ENCODE measurements at places on chromosomes 13 and 19.

- peak; percentile 97 for DNase-seq
These were observed 12.5 kb downstream of the PEAK3 start for GRCh38 chr19:2269244-2270156.

- no peak for DNase-seq
These were observed 604.7 kb downstream of the SLITRK6 start for GRCh38 chr13:85194482-85194881.

DNA sequence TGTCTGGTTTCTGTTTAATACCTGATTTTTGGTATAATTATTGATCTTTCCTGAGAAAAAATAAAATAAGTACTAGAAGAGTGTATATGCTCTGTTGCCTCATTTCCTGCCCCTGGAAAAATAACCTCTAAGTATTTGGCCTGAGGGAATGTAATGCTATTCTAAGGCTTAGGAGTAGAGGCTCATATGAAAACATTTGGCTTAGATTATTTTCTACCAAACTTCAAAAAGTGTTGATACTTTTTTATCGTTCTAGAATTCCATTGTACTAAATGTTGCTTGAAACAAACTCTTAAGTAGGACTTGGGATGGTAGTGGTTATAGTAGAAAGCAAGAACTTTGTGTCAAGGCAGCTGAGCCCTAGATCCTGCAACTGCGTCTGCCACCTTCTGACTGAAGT, 57.8 kb downstream of the COG3 start:
- no peak for DNase-seq

DNA sequence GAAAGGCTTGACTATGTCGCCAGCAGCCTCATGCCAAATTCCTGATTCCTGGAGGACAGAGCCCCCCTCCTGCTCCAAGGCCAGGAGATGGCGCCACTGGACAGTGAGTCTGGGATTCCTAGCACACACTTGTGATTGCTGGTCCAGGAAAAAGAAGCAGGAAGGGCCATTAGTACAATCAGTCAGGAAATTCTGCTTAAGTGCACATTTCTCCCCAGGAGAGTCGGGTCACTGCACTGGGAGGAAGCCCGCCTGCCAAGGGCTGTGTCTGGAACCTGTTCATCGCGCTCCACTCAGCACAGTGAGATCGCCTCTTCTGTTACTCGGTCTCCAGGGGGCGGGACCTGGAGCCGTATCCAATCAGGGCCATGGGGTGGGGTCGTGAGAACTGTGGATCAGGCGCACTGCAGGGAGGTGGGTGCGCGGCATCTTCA, 65.1 kb downstream of the ZNF823 start:
- DNase-seq, result peak; percentile 12
